ENCODE measurements at places on chromosomes 13 and 19.

GRCh38 chr19:12788682-12789097 lies 2.6 kb upstream of the JUNB start:
- no peak for DNase-seq

DNA sequence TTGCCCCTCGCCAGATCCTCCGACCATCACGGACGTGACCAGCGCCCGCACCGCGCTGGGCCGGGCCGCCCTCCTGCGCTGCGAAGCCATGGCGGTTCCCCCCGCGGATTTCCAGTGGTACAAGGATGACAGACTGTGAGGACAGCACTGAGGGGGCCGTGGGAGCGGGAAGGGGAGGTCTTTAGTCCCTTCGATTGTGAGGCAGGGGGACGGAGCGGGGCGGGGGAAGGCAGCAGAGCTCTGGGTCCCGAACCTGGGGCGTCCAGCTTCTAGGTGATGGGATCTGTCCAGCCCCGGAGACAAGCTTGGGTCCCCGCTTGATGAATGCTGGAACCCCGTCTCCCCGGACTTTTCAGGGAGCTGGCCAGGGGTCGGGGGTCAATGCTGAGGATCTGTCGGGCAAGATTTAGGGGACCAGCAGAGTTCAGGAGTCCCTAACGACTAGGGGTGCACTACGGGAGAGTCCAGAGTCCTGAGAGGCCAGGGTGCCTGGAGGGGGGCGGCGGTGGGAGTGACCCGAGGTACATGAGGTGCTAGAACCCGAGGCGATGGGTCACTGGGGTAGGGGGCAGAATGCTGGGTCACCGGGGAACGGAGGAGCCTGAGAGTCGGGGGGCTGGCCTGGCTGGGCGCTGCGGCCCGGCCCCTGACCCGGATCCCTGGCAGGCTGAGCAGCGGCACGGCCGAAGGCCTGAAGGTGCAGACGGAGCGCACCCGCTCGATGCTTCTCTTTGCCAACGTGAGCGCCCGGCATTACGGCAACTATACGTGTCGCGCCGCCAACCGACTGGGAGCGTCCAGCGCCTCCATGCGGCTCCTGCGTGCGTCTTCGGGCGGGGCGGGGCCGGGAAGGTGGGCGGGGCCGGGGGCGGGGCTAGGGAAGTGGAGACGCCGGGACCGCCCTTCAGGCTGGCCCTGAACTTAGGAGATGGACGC lies 14.6 kb downstream of the VSIG10L start:
- DNase-seq, result peak; percentile 41

- no peak for DNase-seq
Observed at GRCh38 chr13:44312834-44313551, 60.6 kb upstream of the SERP2 start.

GRCh38 chr19:42349378-42350107 lies 24.1 kb downstream of the MEGF8 start:
- no peak for DNase-seq

- DNase-seq, result no peak
Observed at GRCh38 chr13:24699541-24699940, 19.3 kb downstream of the ATP12A start.

Measured in stimulated activated CD4-positive, alpha-beta T cell treated with anti-CD3 and anti-CD28 coated beads, Interleukin-15, amount 100 ng/mL, for 1 hour (primary cell).